Placental pericyte (primary cell): ENCODE measurements at places on chromosomes 16 and 17. TPM values are rescaled to one million over a fixed set of nuclear protein-coding genes. Genes with fewer than 3 reads are reported as not detected.

The MYH11 gene
- under 0.01 TPM in 2 replicates for total RNA-seq

The SLC22A31 gene
- 0.57 and 2.2 TPM in 2 replicates for total RNA-seq

The HSD11B2 gene
- total RNA-seq, result under 0.01 TPM in 1 of 2 replicates, not detected in the other

The DNAAF8 gene
- 0.57 and 1.1 TPM in 2 replicates for total RNA-seq

The PRSS33 gene
- not detected in 2 replicates for total RNA-seq

The SCGB1C2 gene
- not detected in 2 replicates for total RNA-seq

The TMC8 gene
- total RNA-seq, result not detected in 2 replicates

The ZG16B gene
- 0.29 TPM in 1 of 2 replicates, not detected in the other for total RNA-seq

The DNAH17 gene
- total RNA-seq, result not detected in 2 replicates

The NPIPB9 gene
- total RNA-seq, result 1.8 and 3.7 TPM in 2 replicates

The SPATA32 gene
- not detected in 2 replicates for total RNA-seq

The EME1 gene
- 0.66 and 12.0 TPM in 2 replicates for total RNA-seq

The C16orf89 gene
- 0.22 TPM in 1 of 2 replicates, not detected in the other for total RNA-seq

The RNF112 gene
- 0.22 and 0.29 TPM in 2 replicates for total RNA-seq

The OTOA gene
- total RNA-seq, result not detected in 2 replicates

The TMEM107 gene
- 7.7 and 23.8 TPM in 2 replicates for total RNA-seq

The DDX28 gene
- 11.2 and 15.3 TPM in 2 replicates for total RNA-seq

The SLC16A11 gene
- total RNA-seq, result 1.1 TPM in 1 of 2 replicates, not detected in the other

The TNFRSF17 gene
- not detected in 2 replicates for total RNA-seq

The HSF4 gene
- 2.4 and 9.4 TPM in 2 replicates for total RNA-seq

The BIRC5 gene
- total RNA-seq, result 4.6 and 67.0 TPM in 2 replicates

The TBX2 gene
- total RNA-seq, result 42.5 and 102 TPM in 2 replicates

The SNAI3 gene
- 0.22 TPM in 1 of 2 replicates, not detected in the other for total RNA-seq
